KG1 (cell line): ENCODE measurements at places on chromosomes 1 and 21.

DNA sequence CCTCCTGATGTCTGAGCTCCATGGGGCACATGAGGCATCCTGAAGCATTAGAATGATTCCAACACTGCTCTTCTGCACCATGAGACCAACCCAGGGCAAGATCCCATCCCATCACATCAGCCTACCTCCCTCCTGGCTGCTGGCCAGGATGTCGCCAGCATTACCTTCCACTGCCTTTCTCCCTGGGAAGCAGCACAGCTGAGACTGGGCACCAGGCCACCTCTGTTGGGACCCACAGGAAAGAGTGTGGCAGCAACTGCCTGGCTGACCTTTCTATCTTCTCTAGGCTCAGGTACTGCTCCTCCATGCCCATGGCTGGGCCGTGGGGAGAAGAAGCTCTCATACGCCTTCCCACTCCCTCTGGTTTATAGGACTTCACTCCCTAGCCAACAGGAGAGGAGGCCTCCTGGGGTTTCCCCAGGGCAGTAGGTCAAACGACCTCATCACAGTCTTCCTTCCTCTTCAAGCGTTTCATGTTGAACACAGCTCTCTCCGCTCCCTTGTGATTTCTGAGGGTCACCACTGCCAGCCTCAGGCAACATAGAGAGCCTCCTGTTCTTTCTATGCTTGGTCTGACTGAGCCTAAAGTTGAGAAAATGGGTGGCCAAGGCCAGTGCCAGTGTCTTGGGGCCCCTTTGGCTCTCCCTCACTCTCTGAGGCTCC, 11.1 kb upstream of the RASSF5 start:
- no peak for DNase-seq

GRCh38 chr21:43208561-43209332, 39.9 kb downstream of the CRYAA start:
- DNase-seq: no peak

DNA sequence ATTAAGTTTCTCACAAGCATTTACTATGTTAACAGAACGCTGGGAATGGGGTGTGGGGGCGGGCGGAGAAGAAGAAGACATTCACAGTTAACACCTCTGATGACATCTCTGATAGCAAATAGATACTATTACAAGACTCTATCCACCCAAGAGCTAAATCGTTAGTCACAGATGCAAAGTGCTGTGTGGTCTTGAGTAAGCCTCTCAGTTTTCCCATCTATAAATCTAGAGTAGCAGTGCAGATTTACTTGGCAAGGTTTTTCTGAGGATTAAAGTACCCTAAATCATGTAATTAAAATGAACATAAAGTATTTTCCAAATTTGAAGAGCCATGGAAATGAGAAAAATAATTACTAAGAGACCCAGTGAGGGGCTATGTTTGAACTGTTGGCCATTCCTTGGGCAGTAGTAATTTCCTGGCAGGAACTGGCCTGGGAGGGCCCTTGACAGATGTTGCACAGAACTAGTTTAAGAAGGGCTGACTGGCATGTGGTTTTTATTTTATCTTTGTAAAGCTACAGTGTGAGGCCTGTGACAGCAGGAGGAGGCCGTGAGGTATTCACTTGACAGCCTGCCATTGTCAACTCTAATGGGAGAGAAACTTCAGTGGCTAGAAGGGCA, 58.7 kb upstream of the APOBEC4 start:
- DNase-seq: no peak

- no peak for DNase-seq
Observed at GRCh38 chr1:67350783-67351182, 43.1 kb downstream of the IL12RB2 start.
